ENCODE measurements at places on chromosomes 3 and 15.

GRCh38 chr15:39663704-39664250 lies 82.9 kb downstream of the THBS1 start:
- no peak for DNase-seq

DNA sequence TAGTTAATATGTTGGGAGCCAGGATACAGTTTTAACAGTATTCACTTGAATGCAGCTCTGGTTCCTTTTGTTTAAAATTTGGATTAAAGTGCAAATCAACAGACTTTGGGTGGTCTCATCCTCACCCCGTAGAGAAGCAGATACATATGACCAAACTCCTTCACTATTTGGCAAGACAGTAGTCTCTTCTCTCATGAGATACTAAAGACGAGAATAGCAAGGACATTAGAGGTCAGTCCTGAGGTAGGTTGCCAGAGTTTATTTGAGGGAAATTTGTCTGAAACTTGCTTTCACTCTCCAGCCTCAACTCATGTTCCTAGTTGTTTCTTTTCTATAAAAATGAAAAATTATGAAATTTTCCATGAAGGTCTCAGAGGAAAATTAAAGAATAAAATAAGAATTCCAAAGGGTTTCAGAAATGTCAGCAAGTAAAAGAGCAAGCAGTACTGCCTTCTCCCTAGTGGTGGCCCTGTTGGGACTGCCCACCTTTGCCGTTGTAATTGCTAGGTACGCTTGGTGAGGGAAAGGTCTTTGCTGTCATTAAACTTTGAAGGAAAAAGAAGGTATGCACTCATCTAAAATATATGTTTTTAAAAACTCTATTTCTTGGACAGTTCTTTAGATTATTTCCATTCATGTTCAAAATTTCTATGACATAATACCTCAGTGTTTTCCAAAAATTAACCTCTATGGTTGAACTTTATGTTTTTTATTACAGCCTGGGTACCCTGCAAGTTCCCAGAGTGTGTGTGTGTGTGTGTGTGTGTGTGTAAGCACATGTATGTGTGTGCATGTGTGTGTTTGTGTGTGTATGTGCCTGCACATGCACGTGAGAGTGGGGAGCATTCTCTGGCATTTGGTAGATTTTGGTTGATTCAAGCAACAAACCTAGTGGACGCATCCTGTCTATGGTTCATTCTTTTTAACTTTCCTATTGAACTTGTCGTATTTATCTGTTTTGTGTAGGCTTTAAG lies 111.4 kb downstream of the CMSS1 start:
- no peak for DNase-seq

GRCh38 chr3:122253581-122253980 lies 70.1 kb downstream of the CASR start:
- DNase-seq, result no peak

GRCh38 chr3:16249336-16249735 lies 15.4 kb downstream of the DPH3 start:
- DNase-seq, result no peak

- DNase-seq, result no peak
These were observed 36.7 kb downstream of the ZPLD1 start for GRCh38 chr3:102471491-102471890.

- DNase-seq, result no peak
These were observed 44.8 kb downstream of the GATM start for GRCh38 chr15:45333550-45333949.

DNA sequence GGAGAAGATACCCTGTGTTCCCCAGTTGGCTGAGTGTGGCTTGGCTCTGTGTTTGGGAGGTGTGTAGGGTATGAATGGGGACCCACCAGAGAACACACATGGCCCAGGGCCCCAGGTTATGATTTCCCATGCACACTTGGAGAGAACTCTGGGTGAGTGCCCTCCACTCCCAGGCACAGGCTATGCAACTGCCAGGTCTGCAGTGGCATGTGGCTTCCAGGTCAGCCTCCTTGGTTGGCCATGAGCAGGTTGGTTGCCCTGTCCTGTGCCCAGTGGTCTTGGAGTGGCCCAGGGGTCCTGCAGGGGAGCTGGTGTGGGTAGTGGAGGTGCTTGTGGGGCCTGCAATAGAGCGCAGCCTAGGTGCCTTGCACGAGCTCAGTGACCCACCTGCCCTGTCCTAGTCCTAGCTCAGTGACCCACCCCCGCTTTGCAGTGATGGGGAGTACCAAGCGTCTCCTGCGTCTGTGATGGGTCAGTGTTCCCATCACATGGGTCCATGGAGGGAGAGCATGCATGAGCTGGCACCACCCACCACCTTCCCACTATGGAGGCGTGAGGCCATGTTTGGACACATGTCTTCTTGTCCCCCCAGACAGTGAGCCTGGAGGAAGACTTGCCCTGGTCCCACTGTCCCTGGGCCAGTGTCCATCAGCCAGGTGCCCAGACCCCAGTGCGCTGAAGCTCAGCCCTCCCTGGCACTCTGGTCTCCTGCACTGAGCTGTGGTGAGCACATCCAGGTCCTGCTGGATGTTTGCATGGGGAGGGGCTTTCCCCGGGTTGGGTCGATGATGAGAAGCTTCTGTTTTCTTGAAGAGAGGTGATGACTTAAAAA lies 217.3 kb downstream of the SNRPN start:
- peak; percentile 43 for DNase-seq

DNA sequence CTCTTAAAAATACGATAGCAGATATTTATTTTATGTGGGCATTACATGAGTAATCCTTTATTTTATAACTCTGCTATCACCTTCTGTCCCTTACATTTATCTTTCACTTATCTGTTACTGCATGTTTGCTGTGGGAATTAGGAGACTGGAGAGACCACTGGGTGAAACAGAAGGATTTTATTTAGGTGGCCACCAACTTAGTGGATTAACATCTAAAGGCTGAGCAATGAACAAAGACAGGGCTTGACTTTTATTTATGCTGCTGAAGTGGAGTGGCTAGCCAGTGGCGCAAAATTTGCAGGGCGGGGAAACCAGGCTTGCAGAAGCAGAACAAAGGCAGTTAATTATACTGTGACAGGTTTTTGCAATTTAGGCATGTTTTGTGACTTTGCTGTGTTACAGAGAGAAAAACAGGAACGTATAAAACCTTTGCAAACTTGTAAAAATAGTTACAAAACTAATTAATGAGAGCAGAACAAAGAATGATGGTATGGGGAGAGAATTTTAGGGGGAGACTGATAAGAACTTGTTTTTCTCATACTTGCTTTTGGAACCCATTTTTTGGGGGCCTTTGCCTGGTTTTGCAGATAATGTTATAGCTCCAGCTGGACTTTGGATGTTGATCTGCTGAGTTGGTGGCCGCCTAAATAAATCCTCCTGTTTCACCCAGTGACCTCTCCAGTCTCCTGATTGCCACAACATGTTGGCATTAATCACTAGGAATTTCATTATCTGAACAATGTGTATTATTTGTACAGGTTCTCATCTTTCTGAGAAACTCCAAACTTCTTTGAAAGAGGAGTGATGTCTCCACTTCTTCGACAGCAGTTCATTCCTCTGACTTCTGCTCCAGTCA lies 18.0 kb downstream of the KLHL24 start:
- DNase-seq, result no peak

DNA sequence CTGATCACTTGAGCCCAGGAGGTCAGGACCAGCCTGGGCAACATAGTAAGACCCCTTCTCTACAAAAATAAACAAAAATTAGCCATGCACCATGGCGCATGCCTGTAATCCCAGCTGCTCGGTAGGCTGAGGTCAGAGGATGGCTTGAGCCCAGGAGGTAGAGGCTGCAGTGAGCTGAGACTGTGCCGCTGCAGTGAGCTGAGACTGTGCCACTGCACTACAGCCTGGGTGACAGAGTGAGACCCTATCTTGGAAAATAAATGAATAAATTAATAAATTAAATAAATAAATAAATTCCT lies 10.8 kb downstream of the SHISA5 start:
- no peak for DNase-seq

DNA sequence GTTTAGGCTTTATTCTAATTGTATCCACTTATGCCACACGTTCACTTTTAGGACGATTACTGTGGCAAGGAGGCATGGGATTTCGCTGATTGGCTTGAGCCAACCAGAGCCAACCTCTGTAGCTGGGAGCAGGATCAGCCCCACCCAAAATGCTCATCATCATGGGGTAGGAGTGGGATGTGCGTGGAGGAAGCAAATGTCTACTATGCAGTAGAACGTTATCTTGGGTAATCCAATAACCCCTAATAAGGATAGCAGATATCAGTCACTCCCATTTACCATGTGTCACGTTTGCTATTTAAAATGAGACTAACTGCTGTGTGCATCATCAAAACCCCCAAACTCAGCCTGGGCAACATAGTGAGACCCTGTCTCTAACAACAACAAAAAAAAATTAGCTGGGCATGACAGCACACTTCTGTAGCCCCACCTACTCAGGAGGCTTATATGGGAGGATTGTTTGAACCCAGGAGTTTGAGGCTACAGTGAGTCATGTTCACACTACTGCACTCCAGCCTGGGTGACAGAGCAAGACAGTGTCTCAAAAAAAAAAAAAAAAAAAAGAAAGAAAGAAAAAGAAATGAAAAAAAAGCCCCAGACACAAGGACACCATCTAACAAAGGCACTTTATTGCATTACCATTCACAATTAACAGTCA lies 17.8 kb upstream of the ITGB5 start:
- DNase-seq, result no peak

DNA sequence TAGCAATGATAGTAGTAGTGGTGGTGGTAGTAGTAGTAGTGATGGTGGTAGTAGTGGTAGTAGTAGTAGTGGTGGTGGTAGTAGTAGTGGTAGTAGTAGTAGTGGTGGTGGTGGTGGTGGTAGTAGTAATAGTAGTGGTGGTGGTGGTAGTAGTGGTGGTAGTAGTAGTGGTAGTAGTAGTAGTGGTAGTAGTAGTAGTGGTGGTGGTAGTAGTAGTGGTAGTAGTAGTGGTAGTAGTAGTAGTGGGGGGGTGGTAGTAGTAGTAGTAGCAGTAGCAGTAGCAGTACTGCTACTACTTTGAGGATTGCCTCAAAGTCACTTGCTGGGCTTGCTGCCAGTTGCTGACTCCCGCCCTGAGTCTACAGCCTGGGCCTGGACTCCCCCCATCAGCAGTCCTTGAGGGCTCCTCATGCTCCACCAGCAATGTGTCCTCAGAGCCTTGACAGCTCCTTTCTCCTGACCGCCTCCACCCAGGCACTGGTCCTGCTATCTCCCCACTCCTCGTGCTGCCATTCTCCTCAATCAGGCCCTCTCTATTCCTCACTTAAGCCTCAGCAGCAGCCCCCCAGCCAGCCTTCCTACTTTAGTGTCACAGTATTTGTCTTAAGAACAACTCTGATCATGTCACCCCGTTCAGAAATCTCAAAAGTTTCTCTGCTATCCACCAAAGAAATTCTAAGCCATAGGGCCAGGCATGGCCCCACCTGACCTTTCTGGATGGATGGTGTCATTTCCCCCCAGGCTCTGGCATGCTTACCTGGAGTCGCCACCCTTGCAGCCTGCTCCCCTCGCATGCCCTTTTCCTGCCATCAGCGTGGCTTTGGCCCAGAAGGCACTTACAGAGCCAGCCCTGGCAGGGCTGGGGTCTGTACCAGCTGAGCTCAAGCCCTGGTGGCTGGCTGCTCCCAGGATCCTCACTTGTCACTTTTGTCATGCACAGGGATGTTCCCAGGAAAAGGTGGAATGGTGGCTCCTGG lies 45.6 kb downstream of the DLEC1 start:
- DNase-seq, result peak; percentile 21

DNA sequence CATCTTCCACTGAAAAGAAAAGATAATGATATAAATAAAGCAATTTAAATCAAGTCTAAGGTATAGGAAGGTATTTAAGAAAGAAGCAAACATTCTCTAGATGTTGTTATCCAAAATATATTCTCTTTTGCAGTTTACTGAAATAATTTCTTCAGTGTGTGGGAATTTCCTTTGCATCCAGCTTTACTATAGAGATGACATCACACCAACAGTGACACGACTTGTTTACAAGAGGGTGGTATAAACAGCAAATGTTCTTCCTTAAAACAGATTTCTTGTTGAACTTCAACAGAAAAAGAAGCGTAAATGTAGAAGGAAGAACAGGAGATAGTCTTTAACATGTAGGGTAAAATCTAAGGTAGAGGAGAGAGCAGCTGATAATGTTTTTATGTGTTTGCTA lies 202.5 kb downstream of the ROBO2 start:
- DNase-seq, result no peak

- DNase-seq, result no peak
These were observed 36.1 kb downstream of the IGF1R start for GRCh38 chr15:98684436-98684835.

GRCh38 chr3:21691036-21691435 lies 60.0 kb downstream of the ZNF385D start:
- no peak for DNase-seq

GRCh38 chr3:134014270-134014669 lies 15.5 kb downstream of the SLCO2A1 start:
- DNase-seq, result no peak

- no peak for DNase-seq
These were observed 40.4 kb upstream of the VEPH1 start for GRCh38 chr3:157543501-157544035.

DNA sequence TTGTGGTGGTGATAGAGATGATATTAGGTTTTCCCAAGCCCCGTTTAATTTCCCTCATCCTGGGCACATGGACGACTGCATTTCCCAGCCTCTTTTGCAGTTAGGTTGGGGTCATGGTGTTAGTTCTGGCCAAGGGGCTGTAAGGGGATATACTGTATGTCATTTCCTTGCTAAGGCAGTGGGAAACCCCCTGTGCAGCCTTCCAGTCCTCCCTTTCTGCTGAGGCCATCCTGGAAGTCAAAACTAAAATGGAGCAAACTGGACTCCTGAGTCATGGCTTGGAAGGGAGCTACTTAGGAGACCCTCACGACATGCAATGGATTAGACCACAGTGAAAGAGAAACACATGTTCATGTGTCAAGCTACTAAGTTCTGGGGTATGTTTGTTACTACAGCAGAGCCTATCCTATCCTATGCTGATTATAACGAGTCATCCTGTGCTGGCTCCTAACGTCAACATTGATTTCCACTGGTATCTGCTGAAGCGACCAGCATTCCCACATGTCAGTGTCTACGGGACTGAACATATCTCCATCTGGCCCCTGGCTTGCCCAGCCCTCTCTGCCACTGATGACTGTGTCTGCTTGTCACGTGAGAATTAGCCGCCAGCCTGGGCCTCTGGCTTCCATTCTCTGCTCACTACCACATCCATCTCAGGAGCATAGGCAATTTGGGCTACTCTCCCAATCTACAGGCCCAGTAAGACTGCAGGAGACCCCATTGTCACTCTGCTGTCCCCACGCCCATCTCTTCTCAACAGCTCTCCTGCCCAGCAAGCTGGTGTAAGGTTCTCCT lies 85.6 kb upstream of the MEF2A start:
- DNase-seq, result no peak

DNA sequence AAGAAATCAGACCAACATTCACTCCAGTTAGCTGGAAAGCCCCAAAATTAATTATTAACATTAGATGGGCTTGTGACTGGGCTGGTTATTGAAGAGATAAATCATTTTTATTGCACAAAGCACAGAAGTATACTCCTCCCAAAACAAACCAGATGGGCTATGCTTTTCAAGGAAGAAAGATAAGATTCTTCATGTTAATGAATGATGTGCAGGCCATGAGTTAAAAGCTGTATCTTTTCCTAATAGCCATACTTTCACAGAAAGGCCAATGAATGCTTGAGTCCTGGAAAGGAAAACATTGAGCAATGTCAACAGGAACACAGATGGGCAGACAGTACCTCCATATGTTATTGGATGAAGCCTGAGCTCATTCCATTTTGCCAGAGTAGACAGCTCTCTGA lies 55.4 kb downstream of the OCA2 start:
- DNase-seq, result no peak

GRCh38 chr15:57550640-57551039 lies 41.1 kb upstream of the MYZAP start:
- no peak for DNase-seq

GRCh38 chr15:64519897-64520296 lies 59.5 kb downstream of the ZNF609 start:
- DNase-seq, result no peak

All from naive thymus-derived CD8-positive, alpha-beta T cell (primary cell).